NK-92 treated with Interleukin-12 subunit alpha and Interleukin-12 subunit beta, amount 100 ng/mL, for 24 hours (cell line): ENCODE measurements at places on chromosomes 1 and 21.

DNA sequence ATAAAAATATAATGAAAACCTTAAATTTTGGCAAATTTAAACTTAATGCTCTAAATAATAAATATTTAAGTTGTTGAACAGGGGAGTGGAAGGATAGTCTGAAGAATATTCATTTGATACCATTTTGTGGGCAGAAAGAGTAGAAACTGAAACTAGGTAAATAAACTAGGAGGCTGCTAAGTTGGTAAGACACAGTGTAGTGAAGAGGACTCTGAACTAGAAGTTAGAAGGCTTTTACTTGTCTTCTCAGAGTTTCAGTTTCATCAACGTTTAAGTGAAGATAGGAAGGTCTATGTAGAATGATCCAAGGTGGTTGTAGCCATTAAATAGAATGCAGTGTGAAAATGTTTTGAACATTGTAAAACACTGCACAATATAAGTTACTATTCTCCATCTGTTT is 516.9 kb downstream of the AMY1C start:
- DNase-seq, result no peak

DNA sequence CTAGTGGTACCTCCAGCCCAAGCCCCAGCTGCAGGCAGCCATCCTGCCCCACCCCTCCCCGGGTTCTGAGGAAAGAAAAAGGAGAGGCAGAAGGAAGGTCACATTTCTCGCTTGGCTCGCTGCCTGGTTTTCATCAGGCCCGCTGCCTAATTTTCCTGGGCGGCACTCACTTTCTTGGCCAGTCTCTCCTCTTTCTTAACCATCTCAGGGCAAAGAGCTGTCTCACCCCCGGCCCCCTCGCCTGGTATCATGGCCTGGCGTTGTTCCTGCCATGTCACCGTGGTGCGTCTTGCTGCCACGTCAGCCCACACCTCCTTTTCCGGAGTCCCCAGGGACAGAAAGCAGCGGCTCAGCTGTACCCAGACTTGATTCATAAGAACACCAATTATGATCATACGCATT is 26.6 kb upstream of the CASZ1 start:
- no peak for DNase-seq

DNA sequence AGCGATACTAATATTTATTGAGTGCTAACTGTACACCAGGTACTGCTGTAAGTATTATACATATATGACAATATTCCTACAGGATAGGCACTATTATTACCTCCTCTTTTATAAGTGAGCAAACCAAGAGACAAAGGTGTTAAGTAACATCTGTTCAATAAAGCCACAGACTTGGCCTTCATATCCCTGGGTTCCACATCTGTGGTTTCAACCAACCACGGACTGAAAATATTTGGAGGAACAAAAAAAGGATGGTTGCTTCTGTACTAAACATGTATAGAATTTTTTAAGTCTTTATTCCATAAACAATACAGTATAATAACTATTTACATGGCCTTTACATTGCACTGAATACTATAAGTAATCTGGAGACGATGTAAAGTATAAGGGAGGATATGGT is 95.1 kb downstream of the RERE start:
- no peak for DNase-seq

DNA sequence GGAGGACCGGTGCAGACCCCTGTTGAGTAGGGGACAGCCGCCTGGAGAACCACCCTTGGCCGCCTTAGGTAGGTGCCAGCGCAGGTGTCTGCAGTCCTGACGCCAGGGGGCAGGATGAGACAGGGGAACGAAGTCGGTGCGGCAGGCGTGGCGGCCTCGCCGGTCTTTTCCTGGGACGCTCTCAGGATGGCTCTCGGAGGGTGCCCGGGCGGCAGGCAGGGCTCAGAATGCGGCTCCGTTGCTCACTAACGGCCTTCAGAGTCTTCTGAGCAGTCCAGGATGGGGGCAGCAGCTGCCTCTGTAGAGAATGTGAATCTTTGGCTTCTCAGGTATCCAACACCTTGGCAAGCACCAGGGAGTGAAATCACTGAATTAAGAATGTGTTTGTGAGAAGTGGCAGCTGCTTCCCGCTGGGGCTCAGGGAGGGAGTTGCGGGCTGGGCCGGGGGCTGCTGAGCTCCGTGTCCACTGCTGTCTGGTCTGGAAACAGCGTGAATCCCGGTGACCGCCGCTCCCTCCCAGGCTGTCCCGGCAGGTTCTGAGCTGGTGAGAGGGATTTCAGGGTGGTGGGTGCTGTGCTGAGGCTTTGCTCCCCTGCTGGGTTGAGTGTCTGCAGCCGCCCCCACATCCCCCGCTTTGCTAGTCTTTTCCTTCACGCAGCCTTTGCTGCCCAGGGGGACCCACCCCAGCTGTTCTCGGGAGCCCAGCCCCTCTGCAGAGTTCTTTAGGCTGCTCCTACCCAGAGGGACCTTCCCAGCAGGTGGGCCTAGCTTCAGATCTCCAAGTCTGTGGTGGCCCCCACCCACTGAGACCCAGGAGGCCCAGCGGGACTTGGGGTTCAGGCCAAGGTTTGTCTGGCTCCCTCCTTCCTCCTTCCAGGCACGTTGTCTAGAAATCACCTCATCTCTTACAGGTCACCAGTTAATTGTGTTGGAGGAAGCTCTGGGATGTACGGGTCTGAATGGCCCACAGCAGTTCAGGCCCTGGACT is 11.1 kb upstream of the C1orf174 start:
- DNase-seq, result peak; percentile 39

DNA sequence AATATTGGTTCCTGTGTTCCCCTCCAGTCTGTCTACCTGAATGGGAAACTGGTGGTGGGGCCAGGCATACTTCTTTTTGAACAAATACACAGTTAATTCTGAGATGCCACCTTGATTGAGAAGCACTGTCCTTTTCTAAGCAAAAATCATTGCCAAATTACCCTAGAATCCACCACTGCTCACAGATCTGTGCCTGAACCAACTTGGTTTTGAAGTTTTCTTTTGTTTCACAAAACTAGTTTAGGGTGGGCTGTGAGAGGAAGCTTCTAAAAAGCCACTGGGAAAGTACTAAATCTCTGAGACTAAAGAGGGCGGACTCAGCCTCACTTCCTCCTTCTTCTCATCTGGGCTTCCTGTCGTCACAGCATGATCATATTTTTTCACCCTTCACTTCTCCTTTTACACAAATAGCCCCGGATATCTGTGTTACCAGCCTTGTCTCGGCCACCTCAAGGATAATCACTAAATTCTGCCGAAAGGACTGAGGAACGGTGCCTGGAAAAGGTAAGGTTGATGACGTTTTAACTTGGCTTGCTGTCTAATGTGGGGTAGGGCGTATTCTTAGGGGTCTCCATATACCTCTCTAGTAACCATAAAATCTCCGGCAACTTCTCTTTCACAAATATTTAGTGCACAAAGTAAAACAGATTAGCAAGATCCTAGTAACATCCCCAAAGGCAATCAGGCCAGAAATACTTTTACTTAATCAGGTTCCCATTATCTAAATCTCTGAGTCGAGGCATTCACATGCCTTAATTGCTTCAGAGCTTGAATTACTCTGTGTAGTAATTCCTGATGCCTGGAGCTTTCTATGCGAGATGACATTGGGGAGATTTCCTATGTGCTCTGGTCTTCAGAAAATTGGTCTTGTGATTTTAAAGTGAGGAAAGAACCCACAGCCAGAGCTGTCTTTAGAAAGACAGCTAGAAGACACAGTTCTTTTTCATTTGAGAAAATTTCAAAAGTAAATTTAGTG is at the start of gene CD53:
Gene CD53, plus strand, starts transcription at position 404 of the 976 bp plus-strand sequence. CDS start 18,261 bp downstream, outside the sequence.
- DNase-seq, result peak; percentile 18

GRCh38 chr1:155938220-155938627 is 3.2 kb upstream of the RXFP4 start:
- no peak for DNase-seq
